ENCODE measurements at places on chromosomes 16 and 17.

DNA sequence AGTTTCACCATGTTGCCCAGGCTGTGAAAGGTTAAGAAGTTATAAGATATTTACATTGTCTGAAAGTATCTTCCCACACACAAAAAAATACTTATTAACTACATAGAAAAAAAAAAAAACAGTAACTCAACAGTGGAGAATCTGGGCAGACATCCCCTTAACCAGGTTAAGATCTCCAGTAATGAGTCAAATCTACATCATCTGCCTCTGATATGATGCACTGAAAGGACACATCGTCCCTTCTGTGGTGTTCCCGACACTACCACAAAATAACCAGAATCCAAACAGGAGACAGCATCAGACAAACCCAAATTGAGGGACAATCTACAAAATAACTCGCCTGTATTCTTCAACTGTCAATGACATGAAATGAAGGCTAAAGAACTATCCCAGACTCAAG lies 40.0 kb downstream of the CMTM4 start:
- no peak for DNase-seq

DNA sequence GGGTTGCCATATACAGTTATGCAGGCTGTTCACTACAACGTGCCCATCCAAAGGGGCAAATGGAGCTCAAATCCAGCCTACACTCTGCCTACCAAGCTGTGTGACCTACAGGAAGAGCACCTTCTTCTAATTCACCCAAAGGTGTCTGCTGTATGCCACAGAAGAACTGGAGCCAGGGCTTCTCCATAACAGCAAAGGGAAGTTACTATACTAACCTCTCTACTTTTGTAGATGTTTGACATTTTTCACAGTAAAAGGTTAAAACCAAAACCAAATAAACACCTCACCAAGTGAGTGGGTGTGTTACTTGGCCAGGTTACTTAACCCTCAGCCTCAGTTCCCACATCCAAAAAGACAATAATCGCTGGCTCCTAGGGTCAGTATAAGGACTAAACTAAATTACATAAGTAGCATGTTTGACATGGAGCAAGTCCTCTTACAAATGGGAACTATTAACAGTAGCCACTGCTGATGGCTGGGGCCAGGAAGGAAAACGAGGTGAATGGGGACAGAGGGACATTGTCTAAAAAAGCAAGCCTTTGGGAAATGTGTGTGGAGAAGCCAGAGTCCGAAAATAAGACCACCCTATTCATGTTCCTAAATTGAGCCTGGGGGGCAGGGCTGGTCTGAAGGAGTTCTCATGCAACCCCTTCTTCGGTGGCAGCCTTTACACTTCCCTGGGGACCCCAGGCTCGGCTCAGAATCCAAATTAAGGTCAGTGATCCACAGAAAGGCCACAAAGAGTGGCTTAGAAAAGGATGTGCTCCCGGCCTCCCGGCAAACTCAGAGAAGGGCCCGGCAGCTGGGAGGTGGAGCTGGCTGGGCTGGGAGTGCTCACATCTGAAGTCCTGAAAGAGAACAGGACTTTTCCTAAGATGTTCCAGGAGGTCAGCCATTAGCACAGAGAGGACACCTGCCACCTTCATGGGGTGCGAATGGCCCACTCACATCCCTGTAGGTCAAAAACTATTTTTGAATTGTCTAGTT lies 13.5 kb downstream of the CUEDC1 start:
- no peak for DNase-seq

- no peak for DNase-seq
Observed at GRCh38 chr16:27818246-27818645, 245.3 kb downstream of the GSG1L start.

DNA sequence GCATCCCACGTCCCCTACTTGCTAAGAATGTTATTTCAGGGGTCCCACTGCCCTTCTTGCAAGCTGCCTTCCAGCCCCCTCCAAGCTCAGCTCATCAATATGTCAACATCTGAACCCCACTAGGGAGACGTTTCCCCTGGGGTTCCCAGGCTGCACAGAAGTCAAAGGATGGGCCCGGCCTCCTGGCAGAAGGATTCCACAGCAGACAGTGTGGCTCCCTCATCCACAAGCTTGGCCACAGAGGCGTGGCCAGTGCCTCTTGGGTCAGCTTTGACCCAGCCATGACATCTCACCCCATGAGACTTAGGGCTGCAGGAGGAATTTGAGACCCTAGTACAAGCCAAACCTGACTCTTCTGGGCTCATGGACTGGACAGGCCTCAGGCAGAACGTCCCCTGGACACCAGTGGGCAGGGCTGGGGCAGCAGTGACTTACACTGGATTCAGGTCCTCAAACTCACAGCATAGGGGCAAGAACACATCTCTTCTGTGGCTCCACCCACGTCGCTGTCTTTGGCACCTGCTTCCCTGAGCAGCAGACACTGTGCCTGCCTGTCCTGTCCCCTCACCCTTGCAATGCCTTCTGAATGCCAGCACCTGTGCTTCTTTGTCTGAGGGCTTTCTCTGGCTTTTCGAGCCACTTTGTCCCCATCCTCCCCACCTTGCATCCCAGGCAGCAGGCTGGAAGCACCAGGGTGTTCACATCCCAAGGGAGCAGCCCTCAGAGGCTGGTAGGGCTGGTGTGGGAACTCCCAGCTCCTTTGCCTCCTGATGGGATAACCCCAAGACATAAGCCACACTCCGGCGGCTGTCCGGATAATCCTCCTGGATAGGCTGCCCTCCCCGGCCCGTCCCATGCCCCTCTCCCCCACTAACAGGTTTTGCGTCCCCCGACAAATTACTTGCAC lies 56.0 kb upstream of the ENPP7 start:
- DNase-seq = no peak

GRCh38 chr17:42365136-42365535 lies 23.1 kb downstream of the STAT3 start:
- DNase-seq = no peak

DNA sequence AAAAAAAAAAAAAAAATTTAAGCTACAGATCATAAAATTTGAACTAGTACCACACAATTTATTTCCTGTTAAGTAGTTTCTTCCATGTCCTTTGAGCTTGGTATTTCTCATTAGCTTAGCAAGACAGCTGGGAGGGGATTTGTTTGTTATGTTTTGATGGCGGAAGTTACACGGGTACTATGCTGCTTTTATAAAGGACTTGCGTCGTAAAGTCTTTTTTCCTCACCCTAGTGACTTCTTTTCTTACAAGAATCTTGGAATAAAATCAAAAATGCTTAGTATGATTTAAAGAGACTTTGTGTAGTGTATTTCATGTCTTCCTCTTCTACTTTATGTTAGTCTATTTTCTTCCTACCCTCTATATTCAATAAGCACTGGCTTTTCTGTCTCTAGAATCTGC lies 89.1 kb downstream of the NLK start:
- DNase-seq = peak; percentile 51

- no peak for DNase-seq
Observed at GRCh38 chr16:83602761-83603722, 204.7 kb upstream of the HSBP1 start.

DNA sequence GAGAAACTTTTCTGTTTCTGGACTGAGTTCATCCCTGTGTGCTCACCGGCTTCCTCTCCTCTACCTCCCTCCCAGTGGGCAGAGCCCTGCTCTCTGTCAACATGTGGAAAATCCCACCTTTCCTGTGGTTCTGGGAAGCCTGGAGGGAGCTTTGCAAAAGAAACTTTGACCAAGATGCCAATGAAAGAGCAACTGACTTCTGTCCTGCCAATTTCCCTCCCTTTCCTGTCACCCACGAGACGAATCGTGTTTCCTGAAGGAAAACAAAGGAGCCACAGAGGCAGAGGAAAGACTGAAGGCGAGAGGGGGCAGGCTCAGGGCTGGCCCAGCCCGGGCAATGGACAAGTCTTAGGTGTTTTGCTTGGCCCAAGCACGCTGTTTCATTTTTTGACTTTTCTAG lies 82.8 kb downstream of the PLCG2 start:
- no peak for DNase-seq

DNA sequence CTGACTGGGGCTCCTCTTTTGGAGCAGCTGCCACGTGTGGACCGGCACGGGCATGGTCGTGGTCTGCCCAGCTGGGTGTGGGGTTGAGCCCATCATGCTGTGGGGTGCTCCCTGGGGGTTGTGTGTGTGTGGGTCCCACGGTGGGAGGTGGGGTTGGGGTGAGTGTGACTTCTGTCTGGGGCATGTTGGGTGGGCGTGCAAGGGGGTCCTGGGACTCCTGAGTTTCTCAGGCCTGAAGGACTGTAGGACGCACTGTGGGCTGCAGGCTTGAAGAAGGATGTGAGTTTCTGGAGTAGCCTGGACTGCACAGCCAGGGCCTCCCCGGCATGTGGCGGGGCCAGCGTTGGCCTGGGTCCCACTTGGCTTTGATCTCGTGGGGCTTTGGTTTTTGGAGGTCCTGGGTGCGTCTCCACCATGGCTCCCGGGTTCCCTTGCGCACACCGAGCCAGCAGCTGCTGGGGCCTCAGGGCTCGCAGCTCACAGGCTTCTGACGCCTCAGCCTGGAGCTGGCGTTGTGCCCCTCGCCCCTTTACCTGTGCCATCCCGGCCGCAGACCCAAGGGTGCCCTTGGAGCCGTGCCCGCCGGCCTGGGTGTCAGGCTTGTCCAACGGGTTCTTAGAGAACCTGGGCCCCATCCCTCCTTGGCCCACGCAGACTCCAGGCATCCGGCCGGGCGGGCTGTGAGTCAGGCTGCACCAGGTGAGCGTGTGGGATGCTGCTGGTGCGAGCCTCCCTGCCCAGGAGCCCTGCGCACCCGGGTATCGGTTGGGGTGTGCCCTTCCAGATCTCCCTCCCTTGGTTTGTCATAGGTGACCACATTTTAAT lies 34.4 kb upstream of the ZNF750 start:
- DNase-seq = no peak

- no peak for DNase-seq
Observed at GRCh38 chr16:74713325-74713724, 12.7 kb upstream of the MLKL start.

GRCh38 chr17:61551255-61551742 lies 39.7 kb downstream of the NACA2 start:
- DNase-seq = no peak

DNA sequence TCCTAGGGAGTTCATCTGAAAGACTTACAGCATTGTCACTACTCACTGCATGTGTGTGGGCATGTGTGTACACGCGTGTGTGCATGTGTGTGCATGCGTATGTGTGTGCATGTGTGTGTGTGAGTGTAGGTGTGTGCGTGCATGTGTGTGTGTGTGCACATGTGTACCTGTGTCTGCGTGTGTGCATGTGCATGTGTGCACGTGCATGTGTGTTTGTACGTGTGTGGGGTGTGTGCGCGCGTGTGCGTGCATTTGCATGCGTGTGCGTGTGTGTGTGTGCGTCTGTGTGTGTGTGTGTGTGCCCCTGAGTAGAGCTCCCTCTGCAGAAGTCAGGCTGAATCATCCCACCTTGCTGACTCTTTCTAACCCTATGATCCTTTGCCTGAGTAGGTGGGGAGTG lies 114.8 kb upstream of the RBFOX1 start:
- no peak for DNase-seq

DNA sequence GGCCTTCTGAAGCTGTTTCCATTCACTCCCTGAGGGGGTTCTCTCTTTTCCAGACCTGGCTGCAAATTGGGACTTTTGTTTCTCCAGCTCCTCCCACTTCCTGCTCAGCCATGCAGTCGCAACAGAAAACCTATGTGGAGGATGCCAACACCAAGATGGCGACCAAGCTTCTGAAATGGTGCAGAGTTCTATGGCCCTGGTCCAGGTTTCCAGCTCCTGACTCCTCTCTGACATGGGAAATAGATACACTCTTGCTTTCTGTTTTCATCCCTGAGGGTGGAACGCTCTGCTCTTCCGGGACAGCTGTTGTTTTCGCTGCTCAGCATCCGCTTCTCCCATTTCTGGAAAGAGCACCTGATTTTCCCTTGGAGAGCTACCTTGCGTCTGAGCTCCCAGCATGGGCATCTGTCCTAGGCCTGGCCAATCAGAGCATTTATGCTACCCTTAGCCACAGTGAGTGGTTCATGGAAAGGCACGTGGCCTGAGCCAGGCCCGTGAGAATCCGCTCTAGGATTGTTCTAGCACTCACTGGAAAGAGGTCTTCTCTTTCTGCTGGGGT lies 8.1 kb downstream of the GPRC5B start:
- DNase-seq = no peak

DNA sequence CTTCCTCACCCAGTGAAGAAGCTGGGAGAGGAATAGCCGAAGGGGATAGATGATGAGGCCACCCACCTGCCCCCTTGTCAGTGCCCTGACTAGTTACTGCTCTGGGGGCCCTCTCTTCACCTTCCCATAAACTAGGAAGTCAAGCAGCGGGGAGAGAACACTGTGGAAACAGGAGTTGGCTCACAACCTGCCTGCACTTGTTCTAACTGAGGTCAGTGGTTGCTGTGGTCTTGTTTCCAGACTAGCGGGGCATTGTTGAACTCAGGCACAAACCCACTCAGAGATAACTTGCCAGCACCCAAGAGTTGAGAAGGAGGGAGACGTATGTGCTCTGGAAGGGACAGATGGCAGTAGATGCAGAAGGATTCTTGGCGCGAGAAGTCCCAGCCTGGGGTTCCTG lies 48.6 kb upstream of the DDX52 start:
- no peak for DNase-seq

DNA sequence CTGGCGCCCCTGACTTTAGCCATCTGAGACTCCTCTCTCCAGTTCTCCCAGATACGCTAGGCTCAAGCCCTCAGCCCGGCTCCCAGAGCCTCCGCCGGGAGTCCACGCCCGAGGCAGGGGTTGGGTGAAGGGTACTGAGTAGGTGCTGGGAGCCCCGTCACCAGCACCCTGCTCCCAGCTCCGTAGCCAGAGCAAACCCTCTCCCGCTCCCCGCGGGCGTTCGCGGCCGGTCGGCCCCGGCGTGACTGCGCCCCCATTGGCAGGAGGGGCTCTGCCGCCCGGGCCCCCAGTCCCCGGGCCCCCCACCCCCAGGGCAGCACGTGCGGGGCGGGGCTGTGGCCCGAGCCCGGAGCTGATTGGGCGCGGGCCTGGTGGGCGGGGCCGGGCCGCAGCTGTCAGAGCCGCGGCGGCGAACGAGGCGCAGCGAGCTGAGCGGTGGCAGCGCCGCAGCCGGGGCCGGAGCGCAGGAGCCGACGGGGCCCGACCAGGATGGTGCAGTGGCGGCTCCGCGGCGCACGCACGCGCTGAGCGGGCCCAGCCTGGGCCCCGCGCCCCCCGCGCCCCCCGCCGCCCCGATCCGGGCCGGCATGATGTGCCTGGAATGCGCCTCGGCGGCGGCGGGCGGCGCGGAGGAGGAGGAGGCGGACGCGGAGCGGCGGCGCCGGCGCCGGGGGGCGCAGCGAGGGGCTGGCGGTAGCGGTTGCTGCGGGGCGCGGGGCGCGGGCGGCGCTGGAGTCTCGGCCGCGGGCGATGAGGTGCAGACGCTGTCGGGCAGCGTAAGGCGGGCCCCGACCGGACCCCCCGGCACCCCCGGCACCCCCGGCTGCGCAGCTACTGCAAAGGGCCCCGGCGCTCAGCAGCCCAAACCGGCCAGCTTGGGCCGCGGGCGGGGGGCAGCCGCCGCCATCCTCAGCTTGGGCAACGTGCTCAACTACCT lies at the start of gene SPNS2:
Gene SPNS2 (plus strand): TSS at position 421 of the 937 bp plus-strand sequence. CDS start 167 bp downstream, at position 588.
- no peak for DNase-seq
